ENCODE measurements at places on chromosomes 16 and 17.

DNA sequence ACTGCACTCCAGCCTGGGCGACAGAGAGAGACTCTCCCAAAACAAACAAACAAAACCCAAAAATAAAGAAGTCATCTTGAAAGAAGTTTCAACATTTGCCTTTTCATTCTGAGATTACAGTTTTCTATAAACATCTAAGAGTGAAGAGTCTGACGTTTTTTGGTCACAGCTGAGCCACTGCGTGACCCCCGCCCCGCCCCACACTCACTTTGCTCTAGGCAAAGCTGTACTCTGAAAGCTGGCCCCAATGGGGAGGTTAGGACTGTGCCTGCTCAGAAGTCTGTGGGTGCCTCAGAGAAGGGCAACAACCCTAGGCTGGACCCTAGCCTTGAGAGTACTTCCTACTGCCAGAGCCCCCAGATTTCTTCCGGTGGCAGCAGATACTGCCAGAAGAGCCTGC is 19.3 kb downstream of the CYB5D2 start:
- no peak for DNase-seq

DNA sequence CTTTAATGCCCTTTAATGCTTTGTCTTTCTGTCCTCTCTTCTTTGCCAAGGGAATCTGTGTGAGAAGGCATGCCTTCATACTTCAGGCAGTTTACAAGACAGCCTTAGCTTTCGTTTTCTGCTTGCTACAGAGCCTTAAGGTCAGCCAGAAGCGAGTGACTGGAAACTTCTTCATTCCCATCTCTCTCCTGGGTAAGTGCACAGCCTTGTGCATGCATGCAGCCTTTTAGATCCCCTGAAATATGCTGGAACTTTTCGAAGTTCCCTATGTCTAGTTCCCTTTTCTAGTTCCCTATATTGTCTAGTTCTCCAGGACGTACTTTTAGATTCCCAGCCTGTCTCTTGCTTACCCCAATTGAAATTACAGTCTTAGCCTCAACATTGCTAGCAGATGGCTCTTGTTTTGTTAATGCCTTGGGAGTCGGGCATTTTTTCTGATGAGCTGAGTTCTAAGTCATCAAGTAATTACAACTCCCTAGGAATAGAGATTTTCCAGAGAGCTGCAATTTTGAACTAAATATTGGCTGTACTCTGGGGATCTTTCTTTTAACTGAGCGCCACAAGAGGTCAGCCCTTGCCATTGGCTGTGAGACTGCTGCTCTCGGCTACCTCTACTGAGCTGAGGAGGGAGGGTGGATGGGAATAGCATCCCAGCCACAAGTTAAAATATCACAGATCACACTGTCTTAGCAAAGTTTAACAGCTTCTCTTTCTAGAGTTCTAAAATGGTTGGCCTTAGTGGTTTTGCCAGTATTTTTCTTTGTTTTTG is 22.7 kb upstream of the PPM1D start:
- no peak for DNase-seq

- DNase-seq: no peak
Measured at GRCh38 chr17:65078441-65079160, 22.1 kb upstream of the GNA13 start.

GRCh38 chr17:77470800-77471733 is 330.3 kb downstream of the SEC14L1 start:
- no peak for DNase-seq

DNA sequence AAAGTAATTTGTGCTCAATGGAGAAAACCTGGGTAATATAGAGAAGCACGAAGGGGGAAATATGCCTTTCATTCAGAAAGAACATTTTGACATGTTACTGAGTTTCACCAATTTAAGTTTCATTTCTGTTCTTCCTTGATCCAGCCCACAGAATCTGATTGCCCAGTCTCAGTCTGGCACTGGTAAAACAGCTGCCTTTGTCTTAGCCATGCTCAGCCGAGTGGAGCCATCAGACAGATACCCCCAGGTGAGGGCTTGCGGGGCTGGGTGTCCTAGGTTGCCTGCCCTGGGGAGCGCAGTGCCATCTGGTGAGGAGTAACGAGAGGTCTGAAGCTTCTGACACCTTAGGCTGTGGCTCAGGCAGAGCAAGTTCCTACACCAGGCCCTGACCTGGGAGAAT is 17.7 kb downstream of the DDX19A start:
- no peak for DNase-seq

Data from memory B cell (primary cell).